ENCODE measurements at places on chromosomes 3 and 15. TPM values are rescaled to one million over a fixed set of nuclear protein-coding genes. Genes with fewer than 3 reads are reported as not detected.

Gene RARRES1
- polyA plus RNA-seq = 7.3 TPM

GRCh38 chr15:68907396-68907923, 22.9 kb upstream of the SPESP1 start:
- H3K27me3 ChIP-seq = no peaks in the 10 kb centered on the region
- H3K4me1 ChIP-seq = no peaks in the 10 kb centered on the region
- no peak overlapping the region for H3K27ac ChIP-seq
- H3K4me3 ChIP-seq = no peak overlapping the region
- no peak for DNase-seq
- no peaks in the 10 kb centered on the region for H3K36me3 ChIP-seq

- no peaks in the 10 kb centered on the region for H3K4me1 ChIP-seq
- no peaks in the 10 kb centered on the region for H3K27me3 ChIP-seq
- H3K4me3 ChIP-seq = no peak overlapping the region
- H3K27ac ChIP-seq = no peak overlapping the region
- no peaks in the 10 kb centered on the region for H3K36me3 ChIP-seq
Measured at GRCh38 chr3:113776564-113776963, 29.7 kb downstream of the ATP6V1A start.

- H3K36me3 ChIP-seq = no peaks in the 10 kb centered on the region
- no peaks in the 10 kb centered on the region for H3K27me3 ChIP-seq
- DNase-seq = no peak
- no peaks in the 10 kb centered on the region for H3K4me1 ChIP-seq
- H3K4me3 ChIP-seq = no peak overlapping the region
Measured at GRCh38 chr3:136136454-136136853, 59.7 kb downstream of the MSL2 start.

DNA sequence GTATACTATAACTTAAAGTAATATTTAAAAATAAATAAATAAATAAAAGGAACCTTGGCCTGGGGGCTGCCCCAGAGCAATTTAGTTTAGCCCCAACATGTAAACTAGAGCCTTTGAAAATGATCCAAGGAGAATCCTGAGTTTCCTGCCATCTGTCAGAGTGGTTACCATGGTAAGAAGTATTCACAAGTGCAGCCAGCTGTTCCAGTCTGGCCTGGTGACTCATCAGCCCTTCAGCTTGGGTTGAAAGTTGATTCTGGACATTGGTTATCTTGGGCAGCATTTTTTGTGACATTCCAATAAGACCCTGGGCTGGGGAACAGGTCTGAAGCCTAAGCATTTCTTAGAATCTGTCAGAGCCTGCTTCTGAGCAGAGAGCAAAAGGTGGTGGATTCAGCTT, 72.7 kb upstream of the LRTM1 start:
- no peaks in the 10 kb centered on the region for H3K4me1 ChIP-seq
- no peak overlapping the region for H3K4me3 ChIP-seq
- H3K27me3 ChIP-seq = no peaks in the 10 kb centered on the region
- DNase-seq = no peak
- H3K27ac ChIP-seq = no peak overlapping the region

- peaks cover 62% of the 10 kb centered on the region for H3K36me3 ChIP-seq
- H3K27ac ChIP-seq = no peak overlapping the region
- no peak for DNase-seq
- H3K4me1 ChIP-seq = peaks cover 4% of the 10 kb centered on the region
Measured at GRCh38 chr15:40232625-40233070, 6.2 kb upstream of the PAK6 start.

Gene RAP2B
- 12.3 TPM for polyA plus RNA-seq

DNA sequence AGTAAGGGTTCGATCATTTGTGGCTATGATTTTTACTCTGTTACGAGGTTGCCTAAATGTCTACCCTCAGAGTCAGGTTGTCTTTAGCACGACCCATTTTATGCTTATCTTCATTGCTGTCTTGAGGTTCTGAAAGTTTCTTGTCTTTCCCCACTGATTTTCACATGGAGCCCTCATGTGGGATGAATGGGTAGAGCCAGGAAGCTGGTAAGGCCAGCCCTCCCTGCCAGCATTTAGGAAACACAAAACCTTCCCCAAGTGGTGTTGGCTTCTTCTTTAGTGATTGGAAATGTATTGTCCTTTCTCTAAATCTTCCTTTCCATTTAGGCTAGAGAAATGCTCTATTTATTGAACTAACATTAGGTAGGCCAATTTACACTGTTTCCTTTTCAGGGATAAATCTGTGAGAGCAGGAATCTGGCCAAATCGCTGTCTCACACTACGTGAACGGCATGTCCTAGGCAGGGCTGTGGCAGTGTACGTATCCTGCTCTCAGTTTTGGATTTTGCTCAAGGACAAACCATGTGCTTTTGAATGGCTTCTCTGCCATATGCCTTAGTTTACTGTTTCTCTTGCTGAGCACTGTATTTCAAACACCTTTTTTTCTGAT, 43.7 kb downstream of the MYZAP start:
- H3K4me3 ChIP-seq = no peak overlapping the region
- H3K27me3 ChIP-seq = no peaks in the 10 kb centered on the region
- no peaks in the 10 kb centered on the region for H3K36me3 ChIP-seq
- DNase-seq = no peak

DNA sequence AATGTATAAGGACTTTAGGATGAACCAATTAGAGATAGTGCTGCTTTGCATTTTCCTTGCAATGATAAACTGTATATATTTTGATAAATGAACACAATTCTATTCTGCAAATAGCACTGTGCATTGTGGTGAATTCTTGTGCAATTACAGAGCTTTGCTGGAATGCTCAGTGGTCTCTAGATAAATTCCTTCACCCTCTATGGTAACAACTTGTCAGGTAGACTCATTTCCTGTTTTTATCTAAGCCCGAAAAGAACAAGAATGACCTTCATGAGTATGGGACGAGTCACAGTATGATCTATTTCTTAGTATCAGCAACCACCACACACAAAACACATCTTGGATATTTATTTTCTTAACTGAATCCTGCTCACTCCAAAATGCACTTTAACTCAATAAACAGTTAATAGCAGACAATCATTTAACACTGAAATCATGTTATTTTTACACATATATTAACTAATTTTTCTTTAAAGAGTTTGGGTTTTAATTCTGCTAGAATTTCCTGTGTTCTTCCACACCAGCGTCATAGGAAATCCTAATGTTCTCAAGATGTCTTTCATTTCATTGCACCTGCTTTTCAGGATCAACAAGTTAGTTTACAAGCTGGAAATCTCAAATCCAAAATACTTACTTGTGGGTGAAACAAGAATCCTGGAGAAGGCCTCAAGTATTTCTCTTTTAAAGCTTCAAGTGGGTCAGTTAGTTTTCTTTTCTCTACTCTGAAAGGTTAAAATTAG, 551.2 kb downstream of the MECOM start:
- DNase-seq = no peak
- H3K36me3 ChIP-seq = no peaks in the 10 kb centered on the region
- no peaks in the 10 kb centered on the region for H3K4me1 ChIP-seq
- H3K4me3 ChIP-seq = no peak overlapping the region
- no peaks in the 10 kb centered on the region for H3K27me3 ChIP-seq

- no peak for DNase-seq
- no peak overlapping the region for H3K27ac ChIP-seq
- H3K27me3 ChIP-seq = peaks cover 2% of the 10 kb centered on the region
Measured at GRCh38 chr3:105356988-105357387, 9.7 kb upstream of the ALCAM start.

DNA sequence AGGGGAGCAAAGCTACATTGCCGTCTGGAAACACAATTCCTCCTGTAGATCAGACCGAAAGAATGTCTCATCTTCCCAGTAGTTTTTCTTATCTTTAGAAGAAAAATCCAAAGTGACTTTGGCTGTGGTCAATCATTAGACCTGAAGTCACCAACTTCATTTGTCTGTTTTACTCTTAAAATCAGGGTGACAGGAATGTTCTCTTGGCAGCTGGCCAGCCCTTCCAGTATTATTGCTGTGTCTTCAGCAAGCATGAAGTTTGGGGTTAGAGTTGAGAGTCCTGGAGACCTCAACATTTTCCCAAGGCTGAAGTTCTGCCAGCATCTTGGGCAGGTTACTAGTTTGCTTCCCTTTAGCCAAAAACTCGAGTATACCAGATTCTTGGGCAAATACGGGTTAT, 32.5 kb downstream of the RSL24D1 start:
- no peak overlapping the region for H3K4me3 ChIP-seq
- H3K4me1 ChIP-seq = no peaks in the 10 kb centered on the region
- no peaks in the 10 kb centered on the region for H3K36me3 ChIP-seq
- no peaks in the 10 kb centered on the region for H3K27me3 ChIP-seq

DNA sequence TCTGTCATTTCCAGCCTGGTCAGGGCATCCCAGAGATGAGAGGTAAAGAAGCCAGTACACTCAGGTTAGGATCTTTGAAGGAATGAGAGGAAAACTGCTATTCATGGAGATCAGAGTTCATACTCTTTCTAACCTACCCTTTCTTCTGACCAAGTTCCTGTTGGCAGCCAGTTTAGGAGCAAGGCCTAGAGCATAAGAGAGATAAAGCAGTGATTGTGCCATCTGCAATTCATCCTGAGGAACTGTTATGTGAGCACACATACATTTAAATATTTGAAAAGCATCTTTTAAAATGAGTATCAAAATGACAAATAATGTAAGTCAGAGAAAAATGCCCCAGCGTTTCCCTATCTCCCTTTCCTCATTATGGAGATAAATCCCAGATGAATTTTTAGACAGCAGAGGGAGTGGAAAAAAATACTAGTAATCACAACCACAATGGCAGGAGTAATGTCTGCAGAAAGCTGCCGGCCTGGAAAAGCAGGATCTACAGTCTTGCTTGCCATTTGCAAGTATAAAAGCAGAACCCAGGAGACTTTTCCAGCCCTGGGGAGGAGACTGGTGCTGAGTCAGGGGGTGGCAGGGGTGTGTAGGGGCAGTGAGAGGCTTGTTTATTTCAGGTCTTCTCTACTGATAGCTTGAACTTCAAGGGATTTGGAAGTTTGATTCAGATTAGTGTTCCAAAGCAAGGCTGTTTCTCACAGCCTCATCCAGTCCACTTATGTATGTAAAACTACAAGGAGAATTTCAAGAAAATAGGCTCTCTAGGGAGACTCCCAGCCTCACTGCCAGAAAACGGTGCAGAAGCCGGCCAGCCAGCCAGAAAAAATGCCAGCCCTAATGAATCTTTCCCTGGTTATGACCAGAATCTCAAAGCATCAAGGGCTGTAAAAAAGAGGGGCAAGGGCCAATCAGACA, 1052.4 kb downstream of the TUSC7 start:
- no peaks in the 10 kb centered on the region for H3K36me3 ChIP-seq
- no peak overlapping the region for H3K27ac ChIP-seq

DNA sequence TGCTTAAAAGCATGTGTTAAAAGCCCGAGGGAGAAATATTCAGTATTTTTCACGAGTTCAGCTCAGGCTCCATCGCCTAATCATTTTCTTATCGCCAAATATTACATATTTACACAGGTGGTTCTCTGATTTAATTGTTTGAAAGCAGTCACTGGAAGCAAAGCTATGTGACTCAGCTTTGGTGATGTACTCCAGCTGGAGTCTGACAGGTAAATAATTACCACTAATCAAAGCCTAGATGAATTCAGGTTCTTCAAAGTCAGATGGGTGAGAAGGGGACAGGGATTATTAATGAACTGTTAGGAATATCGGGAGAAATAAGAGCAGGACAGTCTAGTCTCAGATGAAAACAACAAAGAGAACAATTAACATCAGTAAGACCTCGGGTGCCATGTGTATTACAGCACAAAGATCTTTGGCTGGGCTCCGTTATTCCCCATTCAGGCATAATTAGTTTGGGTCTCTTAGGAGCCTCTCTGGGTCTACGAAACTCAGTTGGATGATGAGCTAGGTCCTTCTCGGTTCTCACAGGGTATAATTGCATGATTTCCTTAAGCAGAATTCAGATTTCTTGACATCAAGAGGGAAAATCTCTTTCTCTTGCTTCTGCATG, 331.7 kb upstream of the ADAMTS9 start:
- no peak overlapping the region for H3K27ac ChIP-seq
- no peak overlapping the region for H3K4me3 ChIP-seq
- DNase-seq = no peak
- H3K27me3 ChIP-seq = no peaks in the 10 kb centered on the region
- no peaks in the 10 kb centered on the region for H3K36me3 ChIP-seq
- H3K4me1 ChIP-seq = no peaks in the 10 kb centered on the region

- H3K27me3 ChIP-seq = no peaks in the 10 kb centered on the region
- H3K36me3 ChIP-seq = no peaks in the 10 kb centered on the region
- no peak for DNase-seq
- no peak overlapping the region for H3K27ac ChIP-seq
Measured at GRCh38 chr3:27679691-27680090, 42.4 kb downstream of the EOMES start.

Gene BBS4
- 20.7 TPM for polyA plus RNA-seq

DNA sequence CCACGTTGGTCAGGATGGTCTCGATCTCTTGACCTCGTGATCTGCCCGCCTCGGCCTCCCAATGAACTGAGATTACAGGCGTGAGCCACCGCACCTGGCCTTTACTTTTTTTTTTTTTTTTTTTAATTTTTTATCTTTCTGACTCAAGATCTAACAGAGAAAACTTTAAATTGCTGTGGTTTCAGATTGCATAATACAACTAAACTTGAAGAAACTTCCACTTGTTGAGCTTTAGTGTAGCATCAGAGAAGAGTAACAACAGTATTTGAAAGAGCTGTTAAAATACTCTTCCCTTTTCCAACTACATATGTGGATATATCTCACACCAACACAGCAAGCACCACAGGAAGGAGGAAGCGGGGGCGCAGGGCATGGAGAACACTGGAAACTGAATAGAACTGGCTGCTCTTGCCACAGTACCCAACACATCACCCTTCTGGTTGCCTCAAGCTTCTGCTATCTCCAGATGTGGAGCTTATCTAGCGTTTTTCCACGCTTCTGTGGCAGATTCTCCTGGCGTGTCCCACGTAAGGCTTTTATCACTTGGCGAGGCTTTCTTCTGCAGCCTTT, 45.4 kb downstream of the MAP6D1 start:
- no peak overlapping the region for H3K4me3 ChIP-seq
- no peak for DNase-seq
- H3K36me3 ChIP-seq = peaks cover 83% of the 10 kb centered on the region
- no peaks in the 10 kb centered on the region for H3K4me1 ChIP-seq
- H3K27ac ChIP-seq = no peak overlapping the region

Gene DUOXA2
- 0.23 TPM for polyA plus RNA-seq

DNA sequence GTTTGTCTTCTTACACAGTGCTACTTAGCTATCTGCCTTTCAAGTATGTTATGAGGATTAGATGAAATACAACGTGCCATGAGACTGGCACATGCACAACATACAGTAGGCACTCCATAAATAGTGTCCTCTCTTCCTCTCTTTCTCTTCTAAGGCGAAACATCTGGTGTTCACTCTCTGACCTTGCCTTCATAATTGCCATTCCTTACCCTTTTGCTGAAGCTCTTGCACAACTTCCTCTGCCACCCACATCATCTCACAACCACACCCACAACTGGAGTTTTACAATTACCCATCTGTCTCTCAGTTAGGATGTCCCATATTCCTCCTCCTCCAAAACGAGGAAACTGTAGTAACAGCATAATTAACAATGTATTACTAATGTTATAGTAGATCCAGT, 26.4 kb upstream of the ACP3 start:
- no peak overlapping the region for H3K27ac ChIP-seq
- DNase-seq = no peak
- H3K4me1 ChIP-seq = no peaks in the 10 kb centered on the region
- no peaks in the 10 kb centered on the region for H3K36me3 ChIP-seq
- H3K27me3 ChIP-seq = no peaks in the 10 kb centered on the region
